ENCODE measurements at places on chromosomes 5 and 9.

DNA sequence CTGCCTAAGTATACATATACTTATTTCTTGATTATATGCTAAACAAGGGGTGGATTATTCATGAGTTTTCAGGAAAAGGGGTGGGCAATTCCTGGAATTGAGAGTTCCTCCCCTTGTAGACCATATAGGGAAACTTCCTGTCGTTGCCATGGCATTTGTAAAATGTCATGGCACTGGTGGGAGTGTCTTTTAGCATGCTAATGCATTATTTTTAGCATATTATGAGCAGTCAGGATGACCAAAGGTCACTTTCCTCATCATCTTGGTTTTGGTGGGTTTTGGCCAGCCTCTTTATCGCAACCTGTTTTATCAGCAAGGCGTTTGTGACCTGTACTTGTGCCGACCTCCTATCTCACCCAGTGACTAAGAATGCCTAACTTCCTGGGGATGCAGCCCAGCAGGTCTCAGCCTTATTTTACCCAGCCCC lies 80.9 kb downstream of the ALDH7A1 start:
- no peak for DNase-seq

GRCh38 chr9:113973226-113973625 lies 97.1 kb downstream of the ZNF618 start:
- no peak for DNase-seq

GRCh38 chr9:32293091-32293490 lies 91.4 kb upstream of the ACO1 start:
- DNase-seq = no peak

DNA sequence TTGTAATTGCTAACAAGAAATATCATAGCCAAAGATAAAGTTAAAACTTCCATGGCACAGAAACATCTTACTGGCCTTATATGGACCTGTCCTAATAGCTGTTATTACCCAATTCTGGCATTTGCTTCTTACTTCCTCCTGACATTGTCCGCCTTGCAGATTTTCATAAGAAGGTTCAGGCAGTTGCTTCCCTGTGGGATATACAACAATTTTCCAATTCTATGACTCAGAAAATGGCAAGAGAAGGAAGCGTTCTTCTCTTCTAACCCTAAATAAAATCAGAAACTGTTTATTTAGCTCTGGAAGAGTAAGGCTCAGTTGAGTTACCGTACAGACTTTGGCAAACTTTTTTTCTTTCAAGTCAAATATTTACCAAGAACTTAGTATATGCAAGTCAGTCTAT lies 1.7 kb downstream of the PRKAA1 start:
- no peak for DNase-seq

- DNase-seq = no peak
Observed at GRCh38 chr9:95201206-95201605, 116.3 kb downstream of the FANCC start.

DNA sequence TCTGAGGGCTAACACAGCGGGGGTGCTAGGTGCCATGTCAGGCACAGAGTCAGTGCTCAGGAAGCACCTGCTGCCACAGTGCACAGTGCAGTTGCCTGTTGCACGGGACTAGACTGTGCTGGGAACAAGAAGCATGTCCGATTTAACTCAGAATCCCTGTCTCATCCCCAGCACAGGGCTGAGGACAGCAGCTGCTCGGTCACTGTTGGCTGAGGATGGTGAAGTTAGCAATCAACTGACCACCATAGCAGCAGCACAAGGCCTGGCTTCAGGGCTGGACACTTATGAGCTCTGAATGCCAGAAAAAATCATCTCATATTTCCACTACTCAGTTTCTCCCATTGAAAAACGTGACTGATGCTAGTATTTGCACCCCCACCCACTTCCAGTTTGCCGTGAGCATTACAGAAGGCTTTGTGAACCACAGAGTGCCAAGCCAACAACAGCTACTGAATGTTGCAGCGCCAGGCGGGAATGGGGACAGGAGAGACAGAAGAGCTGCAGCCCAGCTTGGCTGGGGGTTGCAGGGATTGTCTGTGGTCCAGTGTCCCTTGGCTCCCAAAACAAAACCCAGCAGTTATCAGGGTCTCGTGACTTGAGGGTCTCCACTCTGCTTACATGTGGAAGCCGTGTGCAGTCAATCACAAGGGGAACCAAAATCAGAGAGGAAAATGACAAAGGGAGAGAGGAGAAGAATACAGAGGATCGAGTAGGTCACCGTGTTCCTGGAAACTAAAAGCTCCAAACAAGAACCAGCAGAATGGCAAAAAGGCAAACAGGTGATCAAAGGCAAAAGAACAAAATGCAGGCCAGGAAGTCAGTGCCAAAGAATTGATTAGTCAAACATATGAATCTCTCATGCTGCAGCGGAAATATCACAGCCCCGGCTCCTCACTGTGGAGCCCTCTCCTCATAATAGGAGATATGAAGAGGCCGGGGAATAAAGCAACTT lies 155.6 kb downstream of the CRB2 start:
- no peak for DNase-seq

DNA sequence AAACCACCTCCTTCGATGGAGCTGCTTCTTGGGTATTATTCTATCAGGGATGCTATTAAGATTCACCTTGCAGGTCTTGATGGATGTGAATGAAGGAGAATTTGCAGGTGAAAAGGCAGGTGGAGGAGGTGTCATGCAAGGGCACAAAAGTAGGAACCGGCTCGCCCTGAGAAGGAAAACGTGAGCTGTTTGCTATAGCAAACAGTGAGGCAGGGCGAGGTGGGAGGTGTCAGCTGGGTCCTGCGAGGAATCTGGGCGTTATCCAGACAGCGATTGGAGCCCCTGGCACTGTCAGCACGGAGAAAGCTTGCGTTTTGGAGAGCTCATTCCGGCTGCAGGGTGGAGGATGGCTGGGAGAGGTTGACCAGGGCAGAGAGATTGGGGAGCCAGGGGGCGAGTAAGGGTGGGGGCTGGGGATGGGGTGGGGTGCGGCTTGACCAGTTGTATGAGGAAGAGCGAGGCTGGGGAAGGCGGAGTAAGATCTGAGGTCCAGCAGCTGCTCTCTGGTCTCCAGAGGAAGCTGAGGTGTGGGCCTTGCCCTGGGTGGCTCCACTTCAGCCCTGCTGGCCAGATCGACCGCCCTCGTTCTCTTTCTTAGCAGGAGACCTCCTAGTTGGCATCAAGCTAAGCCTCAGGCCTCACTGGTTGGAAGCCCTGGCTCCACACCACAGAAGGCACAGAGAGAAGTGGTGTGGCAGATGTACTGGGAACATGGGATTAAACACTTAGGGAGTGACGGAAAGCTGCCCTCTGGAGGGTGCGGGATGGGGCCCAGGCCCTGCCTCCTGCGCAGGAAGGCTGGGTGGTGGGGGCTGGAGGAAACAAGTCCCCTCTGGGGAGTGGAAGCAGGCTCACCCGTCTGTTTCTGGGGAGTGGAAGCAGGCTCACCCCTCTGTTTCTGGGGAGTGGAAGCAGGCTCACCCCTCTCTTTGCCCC lies 54.7 kb upstream of the NEURL1B start:
- DNase-seq = no peak

GRCh38 chr5:112219000-112219399 lies 200.1 kb downstream of the EPB41L4A start:
- no peak for DNase-seq

- DNase-seq = no peak
Observed at GRCh38 chr5:62603934-62604333, 25.3 kb downstream of the LRRC70 start.
